Mesothelial cell of epicardium (in vitro differentiated cells): ENCODE measurements at places on chromosomes 11 and 22. TPM values are rescaled to one million over a fixed set of nuclear protein-coding genes. Genes with fewer than 3 reads are reported as not detected.
A peak's percentile ranks its signal among the peaks of the same experiment; 100 is the strongest.

The RIMBP3B gene
- total RNA-seq, result 0.13 to 0.68 TPM (median 0.36 TPM) in 3 replicates

The FEN1 gene
- total RNA-seq, result 19.5 to 20.9 TPM (median 20.3 TPM) in 3 replicates

The ELFN2 gene
- total RNA-seq, result 4.1 to 4.2 TPM (median 4.1 TPM) in 3 replicates

The CARD16 gene
- 1.5 to 2.3 TPM (median 1.6 TPM) in 3 replicates for total RNA-seq

The BIRC3 gene
- total RNA-seq, result 1.4 to 2.2 TPM (median 1.8 TPM) in 3 replicates

The RAB36 gene
- 6.3 to 6.4 TPM (median 6.4 TPM) in 3 replicates for total RNA-seq

DNA sequence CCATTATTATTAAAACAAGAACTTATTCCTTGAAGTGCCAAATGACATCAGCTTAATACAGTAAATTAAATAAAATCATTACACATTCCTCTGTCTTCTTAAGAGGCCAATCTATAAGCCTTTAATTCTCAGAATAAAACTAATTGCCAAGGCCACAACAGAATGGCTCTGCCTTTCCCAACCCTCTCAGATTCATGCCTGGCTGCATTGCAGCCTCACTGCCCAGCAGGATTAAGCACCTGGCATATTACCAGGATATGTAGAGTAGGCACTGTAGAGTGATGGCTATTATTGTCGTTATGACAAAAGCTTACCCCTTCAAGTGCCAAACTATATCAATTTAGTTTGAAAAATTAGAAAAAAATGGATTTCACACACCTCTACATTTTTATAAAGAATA is 9.4 kb upstream of the CALCA start:
- peaks cover 65% of the 10 kb centered on the region for H3K27me3 ChIP-seq
- H3K4me3 ChIP-seq, result no peak overlapping the region
- H3K27ac ChIP-seq, result no peak overlapping the region
- no peak for DNase-seq
- H3K4me1 ChIP-seq, result no peaks in the 10 kb centered on the region

- H3K27ac ChIP-seq, result no peak overlapping the region
- DNase-seq, result no peak
- H3K36me3 ChIP-seq, result peaks cover 5% of the 10 kb centered on the region
- no peak overlapping the region for H3K4me3 ChIP-seq
- H3K27me3 ChIP-seq, result no peaks in the 10 kb centered on the region
- H3K4me1 ChIP-seq, result no peaks in the 10 kb centered on the region
Measured at GRCh38 chr11:109695696-109696095, 273.7 kb downstream of the C11orf87 start.

DNA sequence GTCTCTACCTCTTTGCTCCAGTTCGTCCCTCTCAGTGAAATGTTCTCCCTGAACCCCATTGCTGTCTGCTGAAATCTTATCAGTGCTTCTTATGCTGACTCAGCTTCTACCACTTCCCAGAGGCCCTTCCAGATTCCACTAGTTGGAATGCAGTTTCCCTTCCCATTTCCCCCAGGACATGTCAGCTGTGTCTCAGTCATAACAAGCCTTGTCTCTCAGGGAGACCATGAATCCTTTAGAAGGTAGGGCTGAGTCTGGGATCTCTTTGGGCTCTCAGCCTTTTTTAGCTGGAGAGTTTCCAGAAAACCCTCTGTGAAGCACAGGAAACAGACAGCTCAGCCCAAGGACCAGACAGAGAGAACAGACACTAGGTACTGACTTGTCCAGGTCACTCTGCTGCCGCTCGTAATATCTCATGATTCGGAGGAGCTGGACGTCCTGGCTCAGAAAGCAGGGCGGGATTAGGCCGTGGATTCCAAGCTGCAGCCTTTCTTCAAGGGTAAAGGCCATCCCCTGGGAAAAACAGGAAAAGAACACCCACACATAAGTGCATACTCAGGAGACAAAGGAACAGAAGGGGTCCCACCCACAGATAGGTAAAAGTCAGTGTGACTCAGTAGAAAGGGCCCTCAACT is 113.0 kb downstream of the ME3 start:
- no peak for DNase-seq
- H3K4me3 ChIP-seq, result no peak overlapping the region
- H3K4me1 ChIP-seq, result peaks cover 8% of the 10 kb centered on the region
- H3K27ac ChIP-seq, result peak overlapping the region; percentile 87
- H3K36me3 ChIP-seq, result peaks cover 3% of the 10 kb centered on the region

DNA sequence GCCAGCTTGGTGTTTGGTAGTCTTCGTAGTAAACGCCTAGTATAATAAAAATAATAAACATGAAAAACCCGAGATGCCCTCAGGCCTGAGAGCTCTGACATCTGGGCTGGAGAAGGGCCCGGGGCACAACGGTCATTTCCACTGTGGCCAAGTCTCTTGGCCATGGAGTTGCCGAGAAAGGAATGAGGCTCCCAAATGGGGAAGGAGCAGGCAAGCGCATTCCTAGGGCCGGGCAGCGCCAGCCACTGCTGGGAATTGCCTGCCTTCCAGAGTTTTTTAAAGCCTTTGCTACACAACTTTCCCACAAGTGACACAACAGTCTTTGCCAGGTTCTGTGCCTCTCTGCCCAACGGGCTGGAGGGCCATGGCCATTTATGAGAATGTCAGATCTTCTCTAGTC is 103.4 kb downstream of the NAV2 start:
- no peaks in the 10 kb centered on the region for H3K27me3 ChIP-seq
- H3K27ac ChIP-seq, result peak overlapping the region; percentile 10
- peaks cover 11% of the 10 kb centered on the region for H3K4me1 ChIP-seq

GRCh38 chr11:84794663-84795443 is 832.3 kb downstream of the DLG2 start:
- peaks cover 21% of the 10 kb centered on the region for H3K27me3 ChIP-seq
- no peak overlapping the region for H3K27ac ChIP-seq
- no peaks in the 10 kb centered on the region for H3K4me1 ChIP-seq
- DNase-seq, result no peak
- peaks cover 1% of the 10 kb centered on the region for H3K36me3 ChIP-seq

DNA sequence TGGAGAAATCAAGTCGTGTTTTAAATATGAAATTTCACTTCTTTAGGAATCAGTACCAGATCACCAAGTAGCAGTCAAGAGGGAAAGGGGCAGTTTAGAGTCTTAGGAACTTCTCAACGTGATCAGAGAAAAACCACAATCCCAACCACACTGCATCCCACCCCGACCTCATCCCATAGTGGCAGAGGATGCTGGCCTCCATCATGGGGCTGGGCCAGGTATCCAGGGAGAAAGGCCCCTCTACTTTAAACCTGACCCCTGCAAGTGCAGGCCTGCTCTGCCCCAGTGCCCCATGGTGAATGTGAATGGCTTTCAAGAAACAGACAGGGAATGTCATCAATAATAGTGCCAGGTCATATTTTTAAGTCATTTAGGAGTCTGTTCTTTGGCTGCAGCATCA is 12.1 kb downstream of the CHST1 start:
- no peak overlapping the region for H3K4me3 ChIP-seq
- peaks cover 8% of the 10 kb centered on the region for H3K27me3 ChIP-seq
- H3K36me3 ChIP-seq, result no peaks in the 10 kb centered on the region
- no peak overlapping the region for H3K27ac ChIP-seq
- H3K4me1 ChIP-seq, result peaks cover 12% of the 10 kb centered on the region

- DNase-seq, result no peak
- H3K27me3 ChIP-seq, result peaks cover 40% of the 10 kb centered on the region
- H3K36me3 ChIP-seq, result no peaks in the 10 kb centered on the region
- no peaks in the 10 kb centered on the region for H3K4me1 ChIP-seq
- H3K4me3 ChIP-seq, result no peak overlapping the region
- H3K27ac ChIP-seq, result no peak overlapping the region
Measured at GRCh38 chr22:45042263-45042662, 32.5 kb upstream of the PHF21B start.

DNA sequence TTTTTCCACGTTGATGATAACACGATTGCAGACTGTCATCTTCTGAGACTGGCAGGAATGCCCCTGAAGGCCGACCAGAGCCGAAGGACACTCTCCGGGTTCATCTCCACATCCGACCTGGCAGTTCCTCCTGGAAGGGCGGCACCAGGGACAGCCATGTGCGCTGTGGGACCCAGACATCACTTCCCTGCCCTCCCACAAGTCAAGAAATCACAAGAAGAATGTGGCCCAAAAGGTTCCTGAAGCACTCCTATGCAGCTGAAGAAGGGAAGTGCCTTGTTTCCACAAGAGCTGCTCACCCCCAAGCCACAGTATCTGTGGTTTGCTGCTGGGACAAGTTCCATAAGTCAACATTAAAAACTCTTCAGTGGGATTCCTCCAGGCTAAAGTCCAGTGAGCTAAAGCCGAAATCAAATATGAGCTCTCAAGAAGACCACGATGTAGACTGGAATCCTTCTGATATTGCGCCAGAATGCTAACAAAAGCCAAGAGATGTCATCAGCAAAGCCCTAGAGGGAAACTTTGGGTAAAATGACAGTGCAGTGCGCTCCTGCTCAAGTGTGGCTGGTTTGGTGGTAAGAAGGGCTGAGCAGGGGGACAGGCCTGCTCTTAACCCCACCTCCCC is 21.2 kb downstream of the PACSIN2 start:
- H3K27ac ChIP-seq, result peak overlapping the region; percentile 94
- peaks cover 6% of the 10 kb centered on the region for H3K36me3 ChIP-seq
